ENCODE measurements at places on chromosomes 4 and X.

DNA sequence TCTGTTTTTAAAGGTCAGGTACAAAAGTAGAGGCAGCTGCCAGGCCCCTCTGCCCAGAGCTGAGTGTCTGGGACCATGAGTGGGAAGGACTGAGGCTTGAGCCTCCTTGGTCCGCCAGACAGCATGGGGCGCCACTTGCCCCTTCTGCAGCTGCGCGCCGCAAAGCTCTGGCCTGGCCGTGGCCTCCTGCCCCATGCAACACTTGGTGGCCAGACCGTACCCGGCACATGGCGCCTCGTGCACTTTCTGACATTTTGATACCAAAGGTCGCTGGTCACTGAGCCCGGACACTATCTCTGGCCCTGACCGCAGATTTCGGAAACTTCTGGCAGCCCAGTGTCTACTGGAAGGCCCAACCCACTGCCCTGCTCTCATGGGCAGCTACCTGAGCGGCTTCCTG, 18.6 kb downstream of the CLTRN start:
- DNase-seq = no peak

- no peak for DNase-seq
These were observed 28.7 kb upstream of the CABS1 start for GRCh38 chr4:70306076-70306475.

DNA sequence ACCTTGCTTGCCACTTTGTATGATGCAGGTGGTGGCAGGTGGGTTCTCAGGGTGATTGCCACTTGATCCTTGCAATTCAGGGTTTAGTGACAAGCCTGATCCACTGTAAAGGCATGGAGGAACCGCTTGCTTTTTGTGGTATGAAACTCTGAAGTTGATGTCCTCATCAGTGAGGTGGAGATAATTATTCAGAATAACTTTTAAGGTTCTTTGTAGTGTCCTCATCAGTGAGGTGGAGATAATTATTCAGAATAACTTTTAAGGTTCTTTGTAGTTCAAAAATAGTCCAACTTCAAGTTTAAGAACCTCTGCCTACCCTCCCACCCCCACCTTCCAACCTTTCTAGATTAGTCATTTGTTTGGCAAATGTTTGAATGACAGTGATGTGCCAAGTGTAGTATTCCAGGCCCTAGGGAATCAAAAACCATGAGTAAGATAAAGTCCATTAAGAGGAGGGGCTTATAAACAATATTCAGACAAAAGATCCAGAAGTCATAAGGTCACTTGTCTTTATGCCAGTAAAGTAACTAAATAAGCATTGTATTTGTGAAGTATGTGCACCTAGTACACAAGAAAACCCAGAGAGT, 51.2 kb downstream of the DCUN1D4 start:
- DNase-seq = no peak

GRCh38 chr4:185852961-185853360, 41.0 kb upstream of the SORBS2 start:
- no peak for DNase-seq

- DNase-seq = no peak
These were observed 181.9 kb downstream of the CEP135 start for GRCh38 chr4:56130606-56131155.

DNA sequence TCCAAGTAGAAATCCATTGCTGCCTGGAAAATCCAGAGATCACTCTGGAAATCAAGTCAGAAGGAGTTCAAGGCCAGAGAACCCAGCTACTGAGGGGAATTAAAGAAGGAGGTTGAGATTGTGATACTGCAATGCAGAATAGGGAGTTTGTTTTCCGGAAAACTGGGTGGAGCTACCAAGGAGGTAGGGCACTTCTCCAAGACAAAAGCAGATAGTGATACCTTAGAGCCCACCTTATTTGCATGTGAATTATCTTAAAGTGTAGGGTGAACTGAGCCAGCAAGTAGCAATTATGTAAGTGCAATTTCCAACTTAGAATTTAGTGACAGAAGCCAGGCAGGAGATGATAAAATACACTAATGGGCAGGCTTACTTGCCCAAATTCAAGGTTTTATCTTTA, 178.9 kb downstream of the MID1 start:
- DNase-seq = no peak

- no peak for DNase-seq
These were observed 157.6 kb downstream of the KLHL13 start for GRCh38 chrX:117959045-117959444.

GRCh38 chrX:46218373-46218772, 326.8 kb downstream of the ZNF674 start:
- DNase-seq = no peak

GRCh38 chr4:94887027-94887426, 129.3 kb downstream of the BMPR1B start:
- no peak for DNase-seq

DNA sequence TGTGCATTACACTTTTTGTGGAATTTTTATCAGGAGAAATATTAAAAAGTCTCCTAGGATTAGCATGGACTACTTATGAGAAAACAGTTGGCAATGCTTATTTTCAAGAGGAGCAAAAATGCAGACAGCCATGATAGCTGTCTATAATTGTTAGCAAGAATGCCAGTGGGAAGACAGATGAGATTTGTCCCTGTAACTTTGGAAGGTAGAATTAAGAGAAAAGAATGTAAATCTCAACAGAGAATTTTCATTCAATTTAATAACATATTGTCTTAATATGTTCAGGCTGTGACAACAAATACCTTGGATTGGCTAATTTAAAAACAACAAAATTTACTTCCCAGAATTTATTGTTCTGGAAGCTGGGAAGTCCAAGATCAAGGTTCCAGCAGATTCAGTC, 349.2 kb downstream of the IQCM start:
- no peak for DNase-seq

- no peak for DNase-seq
These were observed 76.4 kb upstream of the SHISA3 start for GRCh38 chr4:42320822-42321388.

DNA sequence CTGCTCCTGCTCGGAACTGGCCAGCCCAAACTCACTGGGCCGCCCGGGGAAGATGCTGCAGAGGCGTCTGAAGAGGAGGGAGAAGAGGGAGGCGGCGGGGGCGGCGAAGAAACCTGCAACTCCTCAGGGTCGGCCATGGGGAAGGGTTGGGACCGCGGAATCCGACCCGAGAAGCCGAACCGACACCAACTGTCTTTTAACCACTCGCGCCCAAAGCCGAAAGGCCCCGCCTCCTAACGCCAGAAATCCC, at the start of gene C4orf46:
Gene C4orf46, minus strand, starts transcription at position 223 of the 250 bp plus-strand sequence. Its CDS starts 86 bp downstream, at position 137.
- DNase-seq = no peak

DNA sequence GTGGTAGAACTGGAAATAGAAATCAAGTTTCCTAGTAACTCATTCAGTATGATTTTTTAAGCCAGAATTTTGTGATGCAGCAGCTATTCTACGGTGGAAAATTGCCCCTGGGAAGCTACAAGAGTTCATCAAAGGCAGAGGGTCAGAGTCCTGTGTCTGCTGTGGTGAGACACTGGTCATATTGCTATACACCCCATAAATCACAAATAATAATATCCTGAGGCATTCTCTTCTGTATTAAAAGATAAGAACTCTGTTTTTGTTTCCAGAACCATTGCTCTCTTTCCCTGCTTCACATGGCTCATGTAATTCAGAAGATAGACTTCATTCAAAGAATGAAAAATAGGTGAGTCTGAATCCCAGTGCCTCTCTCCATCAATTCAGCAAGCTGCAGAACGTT, 188.8 kb upstream of the NOCT start:
- no peak for DNase-seq

DNA sequence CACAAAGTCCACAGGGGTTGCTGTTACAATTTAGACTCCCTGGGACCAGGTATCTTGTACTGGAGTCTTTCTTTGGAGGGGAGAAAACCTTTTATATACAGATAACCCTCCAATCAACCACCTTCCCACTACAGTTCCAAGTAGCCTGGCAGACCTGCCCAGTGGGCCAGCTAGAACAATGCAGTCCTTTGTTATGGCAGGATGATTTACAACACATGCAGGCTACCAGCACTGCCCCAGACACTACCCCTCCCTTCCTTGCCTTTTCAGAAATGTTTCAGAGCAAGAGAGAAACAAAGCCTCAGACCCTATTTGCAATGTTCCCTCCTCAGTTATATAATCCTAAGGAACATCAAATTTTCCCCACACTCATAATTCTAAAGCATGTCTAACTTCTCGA, 11.1 kb downstream of the RASL11B start:
- no peak for DNase-seq

- no peak for DNase-seq
These were observed 1.1 kb upstream of the LIN54 start for GRCh38 chr4:83011689-83012199.

DNA sequence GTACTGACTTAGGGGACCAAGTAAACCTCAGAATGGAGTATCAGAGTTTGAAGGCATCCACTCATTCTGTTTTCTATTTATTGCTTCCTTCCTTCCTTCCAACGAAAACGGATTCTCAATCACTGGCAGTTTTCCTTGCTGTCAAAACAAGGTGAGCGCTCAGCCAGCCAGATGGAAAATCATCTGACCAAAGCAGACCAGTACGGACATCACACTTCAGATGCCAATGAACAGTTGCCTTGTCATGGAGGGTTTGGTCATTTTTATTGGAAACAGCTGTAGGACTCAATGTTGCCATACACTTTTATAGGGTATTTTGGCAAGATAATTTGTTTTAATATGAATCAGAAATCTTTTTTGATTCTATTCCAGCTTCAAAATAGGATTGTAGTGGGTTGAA, 16.6 kb downstream of the GEMIN8 start:
- DNase-seq = no peak

DNA sequence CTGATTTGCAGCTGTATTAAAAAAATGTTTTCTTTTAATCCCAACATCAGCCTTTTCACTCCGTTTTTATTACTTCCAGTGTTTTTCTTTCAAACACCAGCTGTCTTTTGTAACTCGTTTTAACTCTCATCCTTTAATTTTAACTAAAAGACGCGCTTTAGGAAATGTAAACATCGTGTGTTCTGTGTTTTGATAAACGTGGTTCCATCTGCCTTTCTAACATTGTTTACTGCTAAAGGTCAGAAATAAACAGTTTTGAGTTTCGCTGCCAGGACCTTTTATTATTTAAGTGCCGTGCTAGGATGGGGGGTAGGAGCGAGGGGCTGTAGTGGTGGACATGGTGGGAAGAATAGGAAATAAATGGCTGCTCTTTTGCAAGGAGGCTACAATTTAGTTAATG, 1.5 kb downstream of the N4BP2 start:
- DNase-seq = no peak

DNA sequence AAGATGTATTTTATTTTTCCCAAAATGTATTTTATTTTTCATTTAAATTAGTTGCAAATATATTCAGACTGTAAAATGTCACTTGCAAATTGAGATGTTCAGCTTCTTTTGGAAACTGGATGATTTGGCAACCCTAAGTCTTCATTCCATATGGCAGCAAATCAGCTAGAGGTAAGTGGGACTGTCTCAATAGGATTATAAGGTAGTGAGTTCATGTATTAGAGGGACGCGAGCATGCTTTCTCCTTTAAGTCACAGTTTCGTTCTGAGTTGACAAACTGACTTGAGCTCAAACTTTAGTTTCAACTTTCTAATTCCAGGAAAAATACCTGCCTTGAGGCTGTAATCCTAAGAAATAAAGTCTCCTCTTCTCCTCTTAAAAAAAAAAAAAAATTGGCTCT, 44.2 kb upstream of the TMEM131L start:
- DNase-seq = no peak

- DNase-seq = no peak
These were observed 151.9 kb upstream of the RPS6KA3 start for GRCh38 chrX:20418379-20419150.

DNA sequence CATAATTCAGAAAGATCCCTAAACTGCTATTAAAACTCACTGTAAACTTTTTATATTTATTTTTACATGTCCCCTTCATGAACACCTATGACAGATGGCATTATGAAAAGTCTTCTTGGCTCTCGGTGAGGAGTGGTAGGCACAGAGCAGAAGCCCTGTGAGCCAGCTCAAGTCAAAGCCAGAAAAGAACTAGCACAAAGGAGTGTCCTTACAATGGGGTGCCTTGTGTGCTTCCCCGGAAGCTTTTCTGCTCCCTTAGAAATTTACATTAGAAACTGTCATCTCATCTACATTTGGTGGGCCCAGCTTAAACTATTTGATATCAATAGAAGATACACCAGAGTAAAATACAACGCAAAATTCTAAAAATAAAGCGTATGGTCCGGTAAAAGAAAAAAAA, 135.7 kb upstream of the MAP3K15 start:
- DNase-seq = no peak

DNA sequence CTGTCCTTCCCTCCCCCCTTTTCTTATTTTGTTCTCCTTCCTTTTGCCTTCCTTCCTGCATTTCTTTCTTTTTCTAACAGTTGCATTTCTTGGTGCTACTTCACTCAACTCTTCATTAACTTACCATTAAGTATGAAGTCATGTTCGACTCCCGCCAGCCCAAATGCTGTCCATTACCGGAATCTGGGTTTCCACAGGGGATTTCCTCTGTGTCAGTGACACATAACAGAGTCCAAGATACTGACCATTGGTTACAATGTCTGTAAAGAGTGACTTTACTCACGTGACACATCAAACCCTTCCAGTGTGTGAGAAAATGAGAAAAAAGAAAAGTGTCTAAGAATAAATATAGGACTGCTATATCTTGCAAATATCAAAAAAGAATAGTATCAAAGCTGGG, 500.0 kb upstream of the FRG1 start:
- no peak for DNase-seq

- DNase-seq = no peak
These were observed 108.8 kb downstream of the SPRY1 start for GRCh38 chr4:123505095-123506010.

- DNase-seq = no peak
These were observed 31.1 kb upstream of the LEF1 start for GRCh38 chr4:108199881-108200280.

DNA sequence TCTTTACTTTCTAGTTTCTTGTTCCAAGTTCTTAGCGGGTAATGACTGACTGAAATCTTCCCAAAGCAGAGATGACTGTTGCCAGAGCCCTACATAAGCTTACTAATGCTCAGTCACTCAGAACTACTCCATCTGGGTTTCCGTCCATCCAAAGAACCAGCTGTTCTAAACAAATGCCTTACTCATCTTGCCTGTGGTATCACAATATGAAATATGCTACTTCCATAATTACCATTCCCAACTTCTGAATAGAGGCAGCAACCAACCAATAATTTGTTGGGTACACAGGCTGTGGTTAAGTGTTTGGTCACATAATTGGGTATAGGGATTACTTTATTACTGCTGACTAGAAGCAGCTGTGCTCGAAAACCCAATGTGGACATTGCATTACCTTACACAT, 930.2 kb upstream of the DIAPH2 start:
- no peak for DNase-seq

DNA sequence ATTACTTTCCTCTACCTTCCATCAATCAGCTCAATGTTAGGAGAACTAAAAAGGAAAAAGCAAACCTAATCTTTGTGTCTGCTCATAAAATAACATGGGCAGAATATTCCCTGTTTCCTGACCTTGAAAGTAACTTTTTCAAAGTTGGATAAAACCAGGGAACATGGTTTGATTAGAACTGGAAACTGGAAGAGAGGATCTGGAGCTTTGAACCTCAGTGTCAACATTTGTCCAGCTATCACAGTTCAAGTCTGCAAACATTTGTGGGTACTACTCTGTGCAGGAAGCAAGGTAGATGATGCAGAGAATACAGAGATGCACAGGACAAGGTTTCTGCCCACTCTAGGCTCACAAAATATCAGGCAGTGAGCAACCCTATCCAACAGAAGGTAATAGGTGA, 86.4 kb upstream of the TAB3 start:
- no peak for DNase-seq

Measured in activated CD4-positive, alpha-beta T cell treated with anti-CD3 and anti-CD28 coated beads for 1 hour (primary cell).